Choroid plexus epithelial cell (primary cell): ENCODE measurements at places on chromosomes 3 and 15.

DNA sequence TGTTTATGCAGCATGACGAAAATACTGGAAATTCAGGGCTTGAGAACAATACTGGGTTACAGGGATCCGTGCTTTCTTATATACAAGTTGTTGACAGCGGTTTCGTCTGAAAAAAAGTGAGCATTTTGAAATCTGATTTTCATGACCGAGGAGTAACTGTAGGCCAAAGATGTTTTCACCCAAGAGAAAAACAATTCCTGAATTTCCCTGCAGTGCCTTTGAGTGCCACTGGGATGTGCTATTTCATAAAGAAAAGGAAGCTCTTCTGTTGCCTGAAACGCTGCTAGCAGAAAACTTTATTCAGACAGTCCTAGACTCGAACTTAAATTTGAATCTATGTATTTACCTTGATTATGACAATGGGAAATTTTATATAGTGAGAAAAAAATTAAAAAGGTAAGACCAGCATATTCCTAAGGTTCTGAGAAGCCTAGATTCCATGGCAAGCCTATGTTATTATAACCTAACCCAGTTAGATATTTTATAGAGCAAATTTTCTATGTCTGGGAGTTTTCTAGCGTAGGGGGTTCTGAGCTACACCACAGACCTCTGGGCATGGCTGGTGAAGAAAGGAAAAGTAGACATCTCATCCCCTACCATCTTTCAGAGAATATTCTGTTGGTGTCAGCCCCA lies 30.2 kb downstream of the KCNAB1 start:
- peak; percentile 86 for DNase-seq

DNA sequence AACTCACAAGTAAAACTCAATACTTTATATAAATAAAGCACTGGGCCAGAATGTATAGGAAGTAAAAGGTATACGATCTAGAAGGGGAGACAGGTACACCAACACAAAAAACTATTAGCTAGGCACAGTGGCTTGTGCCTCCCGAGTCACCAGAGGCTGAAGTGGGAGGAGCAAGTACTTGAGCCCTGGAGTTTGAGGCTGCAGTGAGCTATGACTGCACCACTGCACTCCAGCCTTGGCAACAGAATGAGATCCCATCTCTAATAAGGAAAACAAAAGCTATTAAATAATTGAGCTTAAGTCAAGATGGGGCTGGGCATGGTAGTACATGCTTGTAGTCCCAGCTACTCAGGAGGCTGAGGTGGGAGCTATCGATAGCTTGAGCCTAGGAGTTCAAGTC lies 17.0 kb downstream of the PIK3CB start:
- no peak for DNase-seq

DNA sequence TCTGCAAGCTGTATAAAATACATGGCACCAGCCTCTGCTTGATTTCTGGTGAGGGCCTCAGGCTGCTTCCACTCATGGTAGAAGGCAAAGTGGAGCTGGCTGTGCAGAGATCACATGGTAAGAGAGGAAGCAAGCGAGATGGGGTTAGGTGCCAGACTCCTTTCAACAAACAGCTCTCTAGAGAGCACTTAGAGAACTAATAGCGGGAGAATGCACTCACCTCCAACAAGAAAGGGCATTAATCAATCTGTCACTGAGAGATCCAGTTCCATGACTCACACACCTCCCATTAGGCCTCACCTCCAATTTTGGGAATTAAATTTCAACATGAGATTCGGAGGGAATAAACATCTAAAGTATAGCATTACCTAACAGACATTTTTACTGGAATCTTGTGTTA lies 644.1 kb upstream of the ARRDC4 start:
- DNase-seq: no peak

- no peak for DNase-seq
Measured at GRCh38 chr3:197796087-197796486, 5.0 kb downstream of the LRCH3 start.

DNA sequence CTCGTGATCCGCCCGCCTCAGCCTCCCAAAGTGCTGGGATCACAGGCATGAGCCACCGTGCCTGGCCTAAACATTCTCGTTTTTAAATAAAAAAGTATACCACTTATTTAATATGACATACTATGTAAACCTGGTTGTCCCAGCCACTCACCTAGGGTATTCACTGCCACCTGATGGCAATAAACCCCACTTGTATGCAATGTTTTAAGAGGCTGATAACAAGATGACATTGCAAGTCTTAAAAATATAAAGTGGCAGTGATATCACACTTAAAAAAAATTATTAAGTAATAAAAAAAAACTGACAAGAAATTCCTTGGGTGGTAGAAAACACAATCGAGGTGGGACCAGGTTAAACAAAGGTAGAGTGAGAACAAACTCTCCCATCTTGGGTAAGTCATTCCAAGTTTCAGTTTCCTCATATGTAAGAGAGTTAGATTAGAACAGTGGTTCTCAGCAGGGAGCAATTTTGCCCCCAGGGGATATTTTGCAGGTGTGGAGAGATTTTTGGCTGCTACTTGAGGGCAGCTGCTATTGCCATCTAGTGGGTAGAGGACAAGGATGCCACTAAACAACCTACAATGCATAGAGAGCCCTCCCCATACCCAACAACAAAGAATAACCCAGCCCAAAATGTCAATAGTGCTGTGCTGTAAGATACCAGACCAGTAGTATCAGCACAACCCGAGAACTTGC lies 14.5 kb downstream of the ARF4 start:
- peak; percentile 30 for DNase-seq

DNA sequence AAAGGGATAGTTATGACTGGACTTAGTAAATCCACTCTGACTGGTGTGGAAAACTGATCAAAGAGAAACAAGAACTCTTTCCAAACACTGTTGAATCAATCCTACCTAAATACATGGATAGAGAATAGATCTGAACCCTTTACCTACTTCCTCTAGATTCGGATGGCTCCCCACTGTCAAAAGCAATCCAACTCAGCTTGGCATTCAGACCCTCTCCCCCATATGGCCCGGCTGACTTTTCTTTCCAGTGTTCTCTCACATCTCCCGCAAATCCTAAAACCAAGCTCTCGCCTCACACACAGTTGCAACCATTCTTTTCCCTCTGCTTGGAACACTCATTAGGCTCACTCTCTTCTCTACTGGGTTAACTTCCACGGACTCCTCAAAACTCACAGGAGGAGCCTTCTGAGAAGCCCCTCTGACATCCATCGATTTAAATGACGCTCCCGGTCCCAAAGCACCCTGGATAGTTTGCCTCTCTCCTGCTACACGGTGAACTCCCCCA lies 639 bp downstream of the SPICE1 start:
- DNase-seq: peak; percentile 36

DNA sequence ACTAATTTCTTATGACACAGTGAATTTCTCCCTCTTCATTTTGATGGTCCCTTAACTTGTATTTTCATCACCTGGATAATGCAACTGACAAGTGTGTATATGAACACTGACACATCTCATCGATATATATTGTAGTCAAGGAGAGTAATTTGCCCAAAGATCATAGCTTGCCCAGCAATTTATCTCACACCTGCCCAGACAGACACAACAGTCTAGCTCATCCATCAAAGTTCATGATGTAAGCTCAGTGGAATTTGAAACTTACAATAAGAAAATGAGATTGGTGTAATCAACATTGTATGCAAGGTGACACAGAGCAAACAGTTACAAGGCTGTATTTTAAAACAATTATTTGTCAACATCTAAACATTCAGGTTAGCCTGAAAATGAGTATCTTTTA lies 805.8 kb downstream of the NAALADL2 start:
- no peak for DNase-seq

DNA sequence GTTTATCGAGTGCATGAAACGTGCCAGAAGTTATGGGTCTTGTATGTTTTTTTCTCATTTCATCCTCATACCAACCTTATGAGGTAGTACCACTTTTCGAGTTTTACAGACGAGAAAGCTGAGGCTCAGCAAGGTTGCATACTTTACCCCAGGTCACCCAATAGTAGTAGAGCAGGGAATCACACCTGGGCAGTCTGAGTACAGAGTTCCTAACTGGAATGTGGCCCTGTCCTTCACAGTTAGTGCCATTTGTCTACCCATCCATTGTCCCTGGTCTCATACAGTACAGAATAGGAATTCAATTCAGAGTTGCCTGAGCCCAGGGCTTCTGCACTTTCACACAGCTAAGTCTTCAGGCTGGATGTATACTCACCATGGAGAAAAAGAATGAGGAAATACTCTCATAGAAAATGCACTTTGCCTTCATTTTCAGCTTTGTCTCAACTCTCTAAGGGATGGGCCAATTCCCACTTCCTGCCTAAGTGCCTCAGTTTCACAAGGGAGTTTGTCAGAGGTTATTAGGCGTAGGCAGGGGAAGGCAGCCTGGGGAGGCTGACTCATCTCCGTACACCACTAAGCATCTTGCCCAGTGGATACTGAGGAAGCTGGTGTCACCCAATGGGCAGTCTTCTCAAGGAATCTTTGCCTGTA lies 93.2 kb downstream of the TMEM212 start:
- peak; percentile 95 for DNase-seq

DNA sequence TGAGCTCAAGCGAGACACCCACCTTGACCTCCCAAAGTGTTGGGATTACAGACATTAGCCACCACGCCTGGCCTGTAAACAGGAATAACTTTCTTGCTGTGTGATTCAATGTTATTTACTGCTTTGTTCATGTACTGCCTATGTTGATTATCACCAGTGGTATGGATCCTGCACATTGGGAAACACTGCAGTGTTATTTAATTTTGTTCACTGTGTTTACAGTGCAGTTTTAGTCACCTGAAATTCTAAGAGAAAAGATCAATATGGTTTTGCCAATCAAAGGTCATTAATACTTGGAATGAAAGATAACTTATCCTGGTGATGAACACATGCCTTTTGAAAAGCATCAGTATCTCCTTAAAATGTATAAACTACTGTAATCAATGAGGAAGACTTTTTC lies 8.6 kb upstream of the GABPB1 start:
- DNase-seq: no peak

GRCh38 chr3:141530415-141530768 lies 43.6 kb downstream of the RASA2 start:
- peak; percentile 74 for DNase-seq

- DNase-seq: no peak
Measured at GRCh38 chr3:46981932-46982471, 2.5 kb downstream of the NBEAL2 start.

- DNase-seq: no peak
Measured at GRCh38 chr3:150317469-150317868, 90.6 kb upstream of the TSC22D2 start.
